ENCODE measurements at places on chromosomes 16 and 17. TPM values are rescaled to one million over a fixed set of nuclear protein-coding genes. Genes with fewer than 3 reads are reported as not detected.

Gene PHOSPHO1
- total RNA-seq = 1.2 TPM

Gene MEIOC
- 0.40 TPM for total RNA-seq

DNA sequence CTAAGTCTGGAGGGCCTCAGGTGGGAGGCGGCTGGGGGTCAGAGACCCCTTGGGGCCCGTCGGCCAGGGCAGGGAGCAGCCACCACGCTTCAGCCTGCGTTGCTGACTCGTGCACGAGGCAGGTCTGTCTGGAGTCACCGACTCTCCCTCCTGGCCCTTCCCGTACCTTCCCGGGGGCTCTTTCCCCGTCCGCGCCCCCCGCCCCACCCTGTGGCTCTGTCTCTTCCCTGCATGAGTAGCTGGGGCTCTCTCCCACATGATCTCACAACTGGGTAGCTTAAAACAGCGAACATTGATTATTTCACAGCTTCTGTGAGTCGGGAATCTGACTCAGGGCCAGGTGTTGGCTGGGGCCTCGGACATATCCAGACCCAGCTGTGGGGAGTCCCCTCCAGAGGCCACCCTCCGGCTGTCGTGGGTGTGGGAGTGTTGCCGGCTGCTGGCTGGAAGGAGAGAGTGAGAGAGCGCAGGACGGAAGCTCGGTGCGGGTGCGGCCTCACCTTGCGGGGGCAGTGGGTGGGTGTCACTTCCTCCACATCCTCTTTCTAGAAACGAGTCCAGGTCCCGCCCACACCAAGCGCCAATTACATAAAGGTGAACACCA is 17.3 kb downstream of the BAHCC1 start:
- H3K27ac ChIP-seq = no peak overlapping the region
- H3K4me1 ChIP-seq = peaks cover 24% of the 10 kb centered on the region
- no peaks in the 10 kb centered on the region for H3K36me3 ChIP-seq
- DNase-seq = peak; percentile 65
- no peaks in the 10 kb centered on the region for H3K27me3 ChIP-seq
- no peak overlapping the region for H3K4me3 ChIP-seq

GRCh38 chr17:45115871-45116270 is 16.4 kb downstream of the PLCD3 start:
- H3K4me3 ChIP-seq = no peak overlapping the region
- peaks cover 52% of the 10 kb centered on the region for H3K36me3 ChIP-seq
- no peak for DNase-seq
- no peak overlapping the region for H3K27ac ChIP-seq
- H3K27me3 ChIP-seq = no peaks in the 10 kb centered on the region

DNA sequence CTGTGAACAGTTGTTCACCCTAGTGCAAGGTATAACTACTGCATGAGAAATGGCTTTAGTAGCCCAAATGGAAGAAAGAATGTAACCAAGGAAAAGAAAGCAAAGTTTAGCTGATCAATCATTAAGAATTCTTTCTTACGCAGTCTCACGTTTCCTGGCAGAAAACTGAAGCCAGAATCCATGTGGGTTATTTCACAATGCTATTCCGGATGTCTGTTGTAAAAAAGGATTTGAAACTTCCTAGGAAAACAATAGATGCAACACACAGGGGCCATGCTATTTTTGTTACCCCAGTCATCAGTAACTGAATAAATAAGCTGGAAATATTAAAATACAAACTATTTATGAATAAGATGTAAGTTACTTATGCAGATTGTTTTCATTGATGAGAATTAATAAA is 802.5 kb downstream of the CDH8 start:
- no peak for DNase-seq
- no peak overlapping the region for H3K27ac ChIP-seq
- H3K27me3 ChIP-seq = no peaks in the 10 kb centered on the region
- H3K36me3 ChIP-seq = no peaks in the 10 kb centered on the region
- no peak overlapping the region for H3K4me3 ChIP-seq

GRCh38 chr17:410543-411401 is 58.2 kb upstream of the RPH3AL start:
- no peaks in the 10 kb centered on the region for H3K27me3 ChIP-seq
- peaks cover 31% of the 10 kb centered on the region for H3K4me1 ChIP-seq
- peak overlapping the region; percentile 64 for H3K27ac ChIP-seq
- H3K4me3 ChIP-seq = peak overlapping the region; percentile 92

DNA sequence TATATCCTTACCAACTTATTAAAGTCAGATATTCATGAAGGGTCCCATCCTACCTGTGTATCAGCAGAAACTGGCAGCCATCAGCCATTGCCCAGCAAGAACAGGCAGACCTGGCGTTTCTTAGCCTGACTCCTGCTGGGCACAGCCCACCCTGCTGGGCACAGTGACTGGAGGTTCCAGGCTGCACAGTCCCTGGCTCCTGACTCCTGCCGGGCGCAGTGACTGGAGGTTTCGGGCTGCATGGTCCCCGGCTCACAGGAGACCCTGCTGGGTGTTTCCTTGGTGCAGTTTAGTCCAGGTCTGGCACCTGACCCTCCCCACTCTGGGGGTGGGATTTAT is 6.7 kb downstream of the TIMM22 start:
- no peak for DNase-seq
- H3K27ac ChIP-seq = peak overlapping the region; percentile 77
- no peaks in the 10 kb centered on the region for H3K27me3 ChIP-seq
- no peaks in the 10 kb centered on the region for H3K36me3 ChIP-seq

GRCh38 chr16:19707569-19708295 is 10.3 kb downstream of the KNOP1 start:
- peaks cover 29% of the 10 kb centered on the region for H3K4me1 ChIP-seq
- DNase-seq = no peak
- peak overlapping the region; percentile 79 for H3K27ac ChIP-seq
- H3K36me3 ChIP-seq = no peaks in the 10 kb centered on the region
- H3K4me3 ChIP-seq = no peak overlapping the region

- H3K4me1 ChIP-seq = peaks cover 30% of the 10 kb centered on the region
- H3K27me3 ChIP-seq = no peaks in the 10 kb centered on the region
- H3K36me3 ChIP-seq = no peaks in the 10 kb centered on the region
These were observed 14.1 kb upstream of the ST6GALNAC1 start for GRCh38 chr17:76657505-76658241.

GRCh38 chr16:1379304-1380076 is 27.8 kb downstream of the GNPTG start:
- H3K27ac ChIP-seq = peak overlapping the region; percentile 82
- peaks cover 26% of the 10 kb centered on the region for H3K4me1 ChIP-seq
- peak overlapping the region; percentile 60 for H3K4me3 ChIP-seq
- no peaks in the 10 kb centered on the region for H3K36me3 ChIP-seq
- no peaks in the 10 kb centered on the region for H3K27me3 ChIP-seq
- DNase-seq = peak; percentile 32

DNA sequence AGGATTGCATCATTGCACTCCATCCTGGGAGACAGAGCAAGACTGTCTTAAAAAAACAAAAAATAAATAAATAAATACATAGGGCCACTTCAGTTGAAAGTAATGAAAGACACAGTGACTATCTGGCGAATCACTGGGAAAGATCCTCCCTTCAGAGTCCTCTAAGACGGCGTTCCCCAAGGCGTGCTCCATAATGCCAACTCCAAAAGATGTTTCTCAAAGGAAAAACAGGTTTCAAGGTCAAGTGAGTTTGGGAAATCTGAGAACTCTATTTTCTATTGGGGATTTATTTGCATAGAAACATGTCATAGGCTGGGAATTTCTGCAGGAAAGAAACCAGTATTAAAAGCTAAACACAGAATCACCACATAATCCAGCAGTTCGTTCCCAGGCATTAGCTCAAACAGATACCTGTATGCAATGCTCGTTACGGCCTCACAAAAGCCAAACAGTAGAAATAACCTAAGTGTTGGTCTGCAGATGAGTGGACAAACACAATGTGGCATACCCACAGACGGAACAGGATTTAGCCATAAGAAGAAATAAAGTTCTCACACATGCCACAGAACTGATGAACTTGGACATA is 7.9 kb downstream of the KLHDC4 start:
- H3K36me3 ChIP-seq = peaks cover 15% of the 10 kb centered on the region
- DNase-seq = no peak
- no peaks in the 10 kb centered on the region for H3K4me1 ChIP-seq
- H3K4me3 ChIP-seq = no peak overlapping the region

DNA sequence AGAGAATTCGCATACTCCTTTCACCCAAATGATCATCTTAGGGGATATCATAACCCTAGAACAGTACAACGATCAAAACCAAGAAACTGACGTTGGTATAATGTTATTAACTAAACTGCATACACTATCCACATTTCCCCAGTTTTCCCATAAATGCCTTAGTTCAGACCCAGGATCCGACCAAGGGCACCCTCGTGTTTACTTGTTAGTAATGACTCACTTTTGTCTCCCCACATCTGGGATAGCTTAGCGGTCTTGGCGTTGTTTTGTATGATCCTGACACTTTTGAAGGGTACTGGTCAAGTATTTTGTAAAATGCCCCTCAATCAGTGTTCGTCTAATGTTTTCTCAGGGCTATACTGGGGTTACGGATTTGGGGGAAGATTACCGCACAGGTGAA is 8.0 kb downstream of the HS3ST3A1 start:
- H3K4me3 ChIP-seq = no peak overlapping the region
- no peak for DNase-seq
- no peak overlapping the region for H3K27ac ChIP-seq
- H3K36me3 ChIP-seq = no peaks in the 10 kb centered on the region
- peaks cover 5% of the 10 kb centered on the region for H3K27me3 ChIP-seq

DNA sequence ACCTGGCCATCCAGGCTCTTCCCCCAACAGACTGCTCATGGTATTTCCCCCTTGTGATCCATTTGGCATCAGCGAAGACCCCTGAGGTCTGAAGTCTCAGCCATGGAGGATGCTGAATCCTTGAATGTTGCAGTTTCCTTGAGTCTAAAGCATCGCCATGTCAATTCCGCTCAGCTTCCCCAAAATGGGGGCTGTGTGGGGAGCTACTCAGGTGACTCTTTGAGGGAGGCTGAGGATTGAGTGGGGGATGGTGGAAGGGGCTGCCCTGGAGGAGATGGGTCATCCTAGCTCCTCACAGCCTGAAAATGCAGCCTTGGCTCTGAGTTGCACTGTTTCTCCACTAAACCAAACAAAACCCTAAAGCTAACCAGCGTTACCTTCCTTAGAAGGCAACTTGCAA is 2.6 kb downstream of the C16orf78 start:
- H3K27me3 ChIP-seq = no peaks in the 10 kb centered on the region
- no peaks in the 10 kb centered on the region for H3K36me3 ChIP-seq
- H3K27ac ChIP-seq = no peak overlapping the region
- no peak for DNase-seq

Measured in heart right ventricle (tissue), 16 donors.